ENCODE measurements at places on chromosomes 12 and 14.

DNA sequence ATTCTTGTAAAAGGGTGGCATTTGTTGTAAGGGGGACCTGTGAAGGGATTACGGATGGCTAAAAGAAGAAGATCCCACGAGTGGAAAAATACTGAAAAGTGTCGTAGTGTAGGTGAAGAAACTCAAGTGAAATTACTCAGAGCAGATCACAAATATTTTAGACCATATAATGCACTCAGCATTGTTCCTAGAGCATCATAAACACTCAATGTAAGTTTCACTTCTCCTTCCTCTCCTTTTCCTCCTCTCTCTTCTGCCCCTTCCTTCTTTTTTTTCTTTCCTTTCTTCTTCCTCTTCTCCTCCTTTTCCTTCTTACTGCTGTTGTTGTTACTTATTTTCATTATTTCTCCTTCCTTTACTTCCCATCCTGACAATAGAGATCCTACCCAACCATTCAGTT lies 445.6 kb downstream of the ADAMTS20 start:
- DNase-seq = no peak

DNA sequence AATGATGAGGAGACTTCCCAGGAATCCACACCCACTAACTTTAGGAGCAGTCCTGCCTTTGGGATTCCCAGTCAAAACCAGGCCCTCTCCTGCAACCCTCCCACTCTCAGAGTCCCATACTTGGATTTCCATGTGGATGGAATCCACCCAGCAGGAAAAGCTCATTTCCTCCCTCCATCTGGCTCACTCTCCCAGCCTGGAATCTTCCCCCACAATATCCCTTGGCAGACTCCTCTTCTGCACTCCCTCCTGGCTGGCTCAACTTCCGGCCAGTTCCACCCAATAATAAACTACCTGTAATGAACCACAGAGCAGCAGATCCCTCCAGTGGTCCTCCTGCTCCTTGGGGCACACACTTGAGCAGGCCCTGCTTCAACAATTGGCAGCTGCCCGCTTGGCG lies 102.8 kb upstream of the EGLN3 start:
- no peak for DNase-seq

GRCh38 chr12:58249610-58250009 lies 308.2 kb downstream of the ATP23 start:
- no peak for DNase-seq

GRCh38 chr14:23302290-23303225 lies at the start of gene PPP1R3E:
Gene PPP1R3E (minus strand): TSS chr14:23302859. CDS start chr14:23302576, 283 bp downstream.
- peak; percentile 40 for DNase-seq
